Stimulated activated CD8-positive, alpha-beta memory T cell treated with anti-CD3 and anti-CD28 coated beads, Interleukin-7, amount 100 ng/mL, for 1 hour (primary cell): ENCODE measurements at places on chromosomes 3 and 15.

GRCh38 chr15:66753687-66754377 is 51.8 kb downstream of the SMAD6 start:
- no peak for DNase-seq

DNA sequence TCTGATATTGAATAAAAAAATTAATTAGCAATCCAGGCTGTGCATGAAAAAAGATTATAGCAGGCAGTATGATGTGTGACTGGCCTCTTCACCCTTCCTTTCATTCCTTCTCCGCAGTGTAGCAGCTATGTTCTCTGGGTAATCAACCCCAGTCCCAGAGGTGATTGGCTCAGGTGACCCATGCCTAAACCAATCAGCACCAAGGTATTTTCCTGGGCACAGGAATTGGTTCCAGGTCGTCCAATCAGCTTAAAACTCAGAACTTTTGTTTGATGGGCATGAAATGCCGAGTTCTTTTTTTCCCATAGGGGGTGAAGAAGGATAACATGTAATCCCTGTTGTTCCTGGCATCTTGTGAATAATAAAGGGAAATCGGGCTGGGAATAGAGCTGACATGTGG is 5.8 kb upstream of the BNC1 start:
- no peak for DNase-seq

DNA sequence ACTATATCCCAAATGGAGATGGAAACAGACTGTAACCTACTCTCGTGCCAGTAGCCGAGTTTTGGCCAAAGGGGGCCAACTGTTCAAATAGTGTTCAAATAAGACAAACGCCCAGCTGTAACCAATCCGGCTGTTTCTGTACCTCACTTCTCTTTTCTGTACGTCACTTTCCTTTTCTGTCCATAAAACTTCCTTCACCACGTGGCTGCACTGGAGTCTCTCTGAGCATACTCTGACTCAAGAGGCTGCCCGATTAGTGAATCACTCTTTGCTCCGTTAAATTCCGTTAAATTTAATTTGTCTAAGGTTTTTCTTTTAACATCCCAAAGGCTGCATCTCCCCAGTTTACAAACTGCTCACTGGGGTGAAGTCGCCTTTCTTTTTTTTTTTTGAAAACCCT is 219.2 kb upstream of the P2RY1 start:
- DNase-seq: no peak

DNA sequence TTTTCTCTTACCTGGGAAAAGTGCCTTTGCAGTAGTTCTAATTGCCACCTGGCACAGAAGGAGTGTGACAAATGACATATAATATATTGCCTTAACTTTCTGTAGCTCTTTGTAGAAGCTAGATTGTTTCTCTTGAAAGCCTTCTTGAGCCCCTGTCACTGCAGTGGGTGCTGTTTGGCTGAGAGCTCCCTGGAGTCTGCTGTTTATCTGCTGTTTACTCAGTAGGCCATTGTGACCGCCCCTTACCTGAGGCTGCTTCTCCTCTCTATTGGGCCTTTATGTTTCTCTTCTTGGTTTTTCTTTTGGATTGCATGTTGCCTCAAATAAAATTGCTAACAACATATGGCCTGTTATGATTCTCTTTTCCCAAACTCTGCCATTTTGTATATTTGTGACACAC is 16.7 kb downstream of the MAP2K5 start:
- DNase-seq: no peak

GRCh38 chr15:40828447-40829036 is at the start of gene PPP1R14D:
Gene PPP1R14D, minus strand, starts transcription at chr15:40828708. Its CDS starts 67 bp downstream, at chr15:40828641.
- DNase-seq: no peak

DNA sequence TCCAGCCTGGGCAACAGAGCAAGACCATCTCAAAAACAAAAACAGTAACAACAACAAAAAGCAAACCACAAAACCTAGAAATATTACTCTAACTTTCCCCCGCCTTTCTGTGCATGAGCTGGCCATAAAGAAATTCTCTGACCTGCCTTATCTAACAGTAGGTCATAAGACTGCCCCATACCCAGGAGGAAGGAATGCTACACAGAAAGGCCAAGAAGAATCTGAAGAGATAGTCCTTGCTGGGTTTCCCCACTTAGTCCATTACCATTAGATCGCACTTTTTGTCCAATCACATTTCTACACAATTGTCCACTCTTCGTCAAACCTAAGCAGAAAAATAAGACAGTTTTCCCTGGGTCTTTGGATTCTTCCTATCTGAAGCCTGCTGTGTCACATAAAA is 23.5 kb downstream of the CIAO2A start:
- no peak for DNase-seq

GRCh38 chr15:101533371-101534140 is 44.0 kb upstream of the PCSK6 start:
- no peak for DNase-seq

GRCh38 chr15:38671675-38672254 is 107.2 kb upstream of the RASGRP1 start:
- no peak for DNase-seq

GRCh38 chr3:9934235-9934621 is 594 bp downstream of the CRELD1 start:
- no peak for DNase-seq

DNA sequence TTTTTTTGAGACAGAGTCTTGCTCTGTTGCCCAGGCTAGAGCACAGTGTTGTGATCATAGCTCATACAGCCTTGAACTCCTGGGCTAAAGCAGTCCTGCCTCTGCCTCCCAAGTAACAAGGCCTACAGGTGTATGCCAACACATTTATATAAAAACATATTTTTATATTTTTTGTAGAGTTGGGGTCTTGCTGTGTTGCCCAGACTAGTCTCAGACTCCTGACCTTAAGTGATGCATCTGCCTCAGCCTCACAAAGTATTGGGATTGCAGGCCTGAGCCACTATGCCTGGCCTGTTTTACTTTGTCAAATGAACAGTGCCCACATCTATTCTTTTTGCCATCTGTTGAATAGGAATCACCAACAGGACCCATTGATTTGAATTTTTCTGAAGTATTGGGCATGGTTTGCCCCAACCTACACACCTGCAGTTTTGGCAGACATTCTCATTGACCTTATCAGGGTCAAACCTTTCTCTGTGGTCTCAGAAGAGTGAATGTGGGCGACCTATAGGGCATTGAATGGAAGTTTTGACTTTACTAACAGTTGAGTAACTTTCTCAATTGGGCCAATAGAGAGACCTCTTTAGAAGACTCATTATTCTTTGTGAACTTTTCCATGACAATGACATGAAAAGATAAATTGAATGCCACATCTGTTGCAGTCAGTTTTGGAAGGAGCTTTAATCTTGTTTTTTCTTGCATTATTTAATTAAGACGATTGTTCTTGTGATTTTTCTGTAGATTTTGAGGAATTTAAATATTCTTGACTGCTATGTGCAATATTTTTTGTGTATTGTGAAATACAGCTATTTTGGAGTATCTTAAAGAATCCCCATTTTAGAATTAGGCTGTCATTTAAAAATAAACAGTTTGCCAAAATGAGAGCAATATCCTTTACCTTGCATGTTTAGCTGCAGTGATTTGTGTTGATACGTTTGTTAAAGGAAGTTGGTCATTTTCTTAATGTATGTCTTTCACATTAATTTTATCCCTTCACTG is 2.7 kb downstream of the IREB2 start:
- no peak for DNase-seq

DNA sequence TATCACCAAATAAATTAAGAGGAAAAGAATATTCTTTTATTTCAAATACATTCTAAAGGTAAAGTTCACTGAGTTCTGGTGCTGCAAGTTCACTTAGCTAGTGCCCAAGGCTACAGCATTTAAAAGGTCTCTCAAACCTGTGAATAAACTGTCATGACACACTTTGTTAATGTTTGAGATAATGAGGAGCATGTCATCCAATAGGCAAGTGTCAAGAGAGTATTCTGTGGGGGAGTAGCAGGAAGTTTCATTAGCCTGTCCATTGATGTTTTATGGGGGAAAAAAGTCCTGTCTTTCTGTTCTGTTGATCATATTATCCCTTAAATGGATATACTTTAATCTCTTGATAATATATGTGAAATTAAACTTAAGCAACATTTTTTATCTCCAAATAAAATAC is 4.0 kb downstream of the SPESP1 start:
- no peak for DNase-seq

DNA sequence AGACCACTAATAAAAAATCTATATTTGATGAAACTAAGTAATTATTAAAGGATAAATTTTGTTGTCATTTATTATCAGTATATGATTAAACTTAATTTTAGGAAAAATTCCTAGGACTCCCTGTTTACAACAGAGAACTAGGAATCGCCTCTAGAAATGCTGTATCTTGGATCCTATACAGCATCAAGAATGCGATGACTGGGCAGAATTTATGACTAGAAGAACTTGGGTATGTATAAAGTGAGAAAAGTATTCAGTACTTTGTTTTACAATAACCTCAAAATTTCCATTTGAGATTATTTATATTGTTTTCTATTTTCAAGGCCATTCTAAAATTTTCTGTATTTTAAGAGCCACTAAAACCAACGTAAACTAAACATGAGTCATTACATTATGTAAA is 82.3 kb upstream of the AGTR1 start:
- no peak for DNase-seq

DNA sequence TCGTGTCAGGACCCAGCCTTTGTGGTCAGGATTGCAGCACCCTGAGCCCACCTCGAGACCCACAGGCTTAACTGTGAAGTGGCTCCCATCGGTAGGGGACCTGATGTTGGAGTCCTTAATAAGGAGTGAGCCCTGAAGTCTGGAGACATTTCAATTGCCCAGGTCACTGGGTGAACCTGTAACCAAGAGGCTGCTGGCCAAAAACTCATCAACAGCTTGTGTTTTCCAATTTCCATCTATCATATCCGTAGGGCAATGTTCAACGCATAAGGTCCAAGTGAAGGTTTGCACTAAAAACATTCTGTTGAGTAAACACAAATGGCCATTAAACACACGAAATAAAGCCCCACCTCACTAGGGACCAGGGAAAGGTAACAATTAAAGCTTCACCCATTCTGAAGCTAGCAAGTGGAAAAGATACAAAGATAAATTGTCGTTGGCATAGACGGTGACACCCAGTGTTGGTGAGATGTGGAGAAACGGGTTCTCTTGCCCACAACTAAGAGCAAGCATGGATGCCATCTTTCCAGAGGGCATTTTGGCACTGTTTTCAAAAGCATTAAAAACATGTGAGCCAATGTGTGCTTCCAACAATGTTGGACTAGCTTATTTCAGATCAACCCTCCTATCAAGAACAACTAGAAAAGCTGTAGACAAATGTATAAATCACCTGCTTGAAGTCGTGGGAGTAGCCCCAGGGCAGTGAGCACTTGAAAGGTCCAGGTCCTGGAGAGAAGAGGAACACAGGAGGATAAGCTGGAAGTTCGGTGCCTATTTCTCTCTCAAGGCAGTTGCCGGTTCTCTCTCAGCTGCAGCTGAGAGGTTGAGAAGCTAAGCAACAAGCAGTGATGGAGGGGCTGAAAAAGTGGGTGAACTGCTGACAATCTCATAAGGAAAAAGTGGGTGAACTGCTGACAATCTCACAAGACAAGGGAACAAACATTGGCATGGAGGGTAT is 56.3 kb upstream of the PCSK6 start:
- DNase-seq: no peak

DNA sequence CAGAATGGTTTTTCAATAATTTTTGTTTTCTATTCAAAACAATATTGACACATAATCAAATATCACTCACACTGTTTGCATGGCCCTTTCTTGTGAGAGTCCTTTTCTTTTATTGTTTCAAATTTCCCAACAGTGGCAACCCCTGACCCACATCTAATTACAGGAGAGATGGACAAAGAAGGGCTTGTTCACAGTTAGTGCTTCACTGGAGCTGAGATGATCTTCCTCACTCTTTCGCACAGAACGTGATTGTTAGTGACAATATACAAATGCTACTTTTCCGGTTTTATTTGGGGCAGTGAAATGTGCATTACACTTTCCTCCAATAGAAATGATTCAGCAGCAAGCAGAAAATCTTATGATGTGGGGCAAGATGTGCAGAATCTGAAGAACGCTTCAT is 38.6 kb upstream of the TTC14 start:
- DNase-seq: no peak

- DNase-seq: no peak
Measured at GRCh38 chr3:29145360-29145759, 135.5 kb upstream of the RBMS3 start.

DNA sequence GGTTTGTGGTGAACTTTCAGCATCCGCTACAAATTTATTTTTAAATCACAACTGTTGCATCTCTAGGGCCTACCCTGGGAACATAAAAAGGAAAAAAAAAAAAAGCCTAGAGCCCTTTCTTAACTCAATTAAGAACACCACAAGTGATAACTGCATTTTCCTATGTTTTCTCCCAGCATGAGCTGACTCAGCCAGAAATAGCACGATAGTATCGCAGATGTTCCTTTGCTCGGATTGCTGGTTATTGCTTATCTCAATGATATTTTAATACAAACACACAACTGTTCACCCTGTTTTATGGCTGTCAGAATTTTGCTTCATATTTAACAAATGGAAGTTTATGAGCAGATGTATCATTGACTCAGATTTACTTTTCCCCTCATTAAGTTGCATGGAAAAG is 251.8 kb upstream of the SUCLG2 start:
- DNase-seq: no peak
